ENCODE measurements at places on chromosomes 3 and 15.

DNA sequence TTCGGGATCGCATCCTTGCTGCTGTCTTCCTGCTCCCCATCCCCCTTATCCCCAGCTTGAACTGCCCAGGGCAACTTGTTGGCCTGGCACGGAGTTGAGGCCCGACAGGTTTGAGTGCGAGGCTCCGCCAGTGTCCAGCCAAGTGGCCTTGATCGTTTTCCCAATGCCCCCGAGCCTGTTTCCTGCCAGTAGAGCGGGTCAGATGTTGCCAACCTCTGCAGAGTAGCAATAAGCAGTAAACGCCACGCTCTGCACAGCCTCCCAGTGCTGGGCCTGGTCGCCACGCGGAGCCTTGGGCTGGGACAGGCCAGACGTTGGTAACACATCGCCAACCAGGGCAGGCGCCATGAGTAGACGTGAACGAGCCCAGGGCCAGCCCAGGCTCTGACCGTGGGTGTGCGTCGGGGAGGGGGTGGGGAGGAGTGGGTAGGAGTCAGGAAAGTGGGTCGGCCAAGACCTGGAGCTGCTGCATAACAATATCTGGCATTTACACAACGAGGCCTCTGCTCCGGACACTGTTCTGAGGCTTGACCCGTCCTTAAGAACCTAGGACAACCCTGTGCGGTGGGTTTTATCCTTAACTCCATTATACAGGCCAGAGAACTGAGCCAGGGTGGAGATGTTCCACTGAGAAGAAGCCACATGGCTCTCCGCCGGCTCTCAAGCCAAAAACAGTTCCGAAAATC, 444 bp upstream of the ABHD14A start:
- no peak for DNase-seq

DNA sequence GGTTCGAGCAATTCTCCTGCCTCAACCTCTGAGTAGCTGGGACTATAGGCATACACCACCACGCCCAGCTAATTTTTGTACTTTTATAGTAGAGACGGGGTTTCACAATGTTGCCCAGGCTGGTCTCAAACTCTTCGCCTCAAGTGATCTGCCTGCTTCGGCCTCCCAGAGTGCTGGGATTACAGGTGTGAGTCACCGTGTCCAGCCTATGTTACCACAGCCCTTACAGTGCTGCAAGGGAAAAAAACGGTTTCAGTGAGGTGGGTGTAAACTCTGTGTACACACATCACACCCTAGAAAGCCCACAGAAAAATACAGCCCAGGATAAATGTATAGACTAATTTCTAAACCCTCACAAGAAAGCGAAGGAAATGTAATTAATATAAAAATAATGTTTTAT, 103.5 kb upstream of the AKAP13 start:
- no peak for DNase-seq

- DNase-seq, result no peak
Observed at GRCh38 chr15:85380812-85381642, 624 bp downstream of the AKAP13 start.

DNA sequence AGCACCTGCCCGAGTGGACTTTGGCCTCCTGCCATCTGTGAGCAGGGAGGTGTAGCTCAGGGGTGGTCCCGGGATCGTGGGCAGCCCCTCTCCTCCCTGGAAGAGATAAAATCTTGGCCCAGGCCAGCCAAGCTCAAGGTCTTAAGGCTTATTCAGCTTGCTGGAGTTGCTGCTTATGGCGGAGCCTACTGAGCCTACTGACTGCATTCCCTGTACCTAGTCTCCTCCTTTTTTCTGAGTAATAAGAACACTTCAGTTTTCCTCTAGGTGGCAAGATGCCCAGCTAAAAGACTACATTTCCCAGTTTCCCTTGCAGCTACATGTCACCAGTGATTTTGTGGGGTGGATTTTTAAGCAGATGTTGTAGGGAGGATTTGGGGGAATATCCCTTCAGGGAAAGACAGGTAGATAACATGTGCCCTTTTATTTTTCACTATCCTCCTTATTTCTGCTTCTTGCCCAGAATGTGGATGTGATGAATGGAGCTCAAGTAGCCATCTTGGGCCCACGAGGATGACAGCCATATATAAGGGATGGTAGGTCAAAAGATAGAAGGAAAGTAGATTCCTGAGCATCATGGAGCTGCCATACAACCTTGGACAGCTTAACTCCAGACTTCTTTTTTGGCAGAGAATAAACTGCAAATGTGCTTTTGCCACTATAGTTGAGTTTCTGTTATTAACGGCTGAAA, 41.4 kb upstream of the INSYN1 start:
- no peak for DNase-seq

GRCh38 chr3:31448035-31448881, 84.5 kb upstream of the STT3B start:
- no peak for DNase-seq

GRCh38 chr3:143771258-143771657, 77.0 kb downstream of the SLC9A9 start:
- DNase-seq, result no peak

DNA sequence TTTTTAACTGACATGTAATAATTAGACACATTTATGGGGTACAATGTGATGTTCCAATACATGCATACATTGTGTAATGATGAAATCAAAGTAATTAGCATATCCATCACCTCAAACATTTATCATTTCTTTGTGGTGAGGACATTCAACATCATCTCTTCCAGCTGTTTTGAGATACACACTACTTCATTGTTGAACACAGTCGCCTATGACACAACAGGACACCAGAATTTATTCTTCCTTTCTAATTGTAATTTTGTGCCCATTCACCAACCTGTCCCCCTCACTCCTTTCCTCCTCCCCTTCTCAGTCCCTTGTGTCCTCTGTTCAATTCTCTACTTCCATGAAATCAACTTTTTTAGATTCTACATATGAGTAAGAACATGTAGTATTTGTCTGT, 113.4 kb upstream of the CBLB start:
- no peak for DNase-seq

DNA sequence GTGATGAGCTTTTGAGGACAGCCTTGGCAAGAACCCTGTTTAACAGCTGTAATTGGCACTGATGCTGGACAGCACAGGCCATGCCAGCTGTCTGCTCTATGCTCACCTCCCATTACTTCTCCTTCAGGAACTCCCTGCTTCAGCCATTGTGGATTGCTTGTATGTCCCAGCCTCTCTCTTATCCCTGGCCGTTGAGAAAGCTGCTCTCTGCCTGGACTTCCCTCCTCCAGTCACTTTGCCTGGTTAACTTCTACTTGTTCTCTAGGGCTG, 444.5 kb downstream of the EPHB1 start:
- DNase-seq, result no peak

GRCh38 chr3:165185707-165186327, 10.4 kb downstream of the SLITRK3 start:
- peak; percentile 53 for DNase-seq

DNA sequence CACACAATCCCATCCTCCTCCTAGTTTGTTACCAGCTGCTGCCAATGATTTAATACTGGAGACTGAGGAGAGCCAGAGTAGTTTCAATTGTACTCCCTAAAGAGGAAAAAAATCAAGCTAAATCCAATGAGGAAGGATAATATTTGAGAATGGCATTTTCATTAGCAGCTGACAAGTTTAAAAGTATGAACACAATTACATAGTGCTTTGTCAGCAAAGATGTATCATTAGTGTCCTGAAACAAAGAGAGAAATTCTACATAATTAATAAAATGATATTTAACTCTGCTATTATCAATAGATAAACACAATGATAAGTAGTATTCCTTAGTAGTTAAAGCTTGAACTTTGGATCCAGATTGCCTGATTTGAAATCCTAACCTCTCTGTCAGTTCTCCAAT, 163.9 kb downstream of the FGF12 start:
- no peak for DNase-seq

GRCh38 chr15:42137461-42138261, 18.8 kb downstream of the PLA2G4F start:
- DNase-seq, result peak; percentile 59

DNA sequence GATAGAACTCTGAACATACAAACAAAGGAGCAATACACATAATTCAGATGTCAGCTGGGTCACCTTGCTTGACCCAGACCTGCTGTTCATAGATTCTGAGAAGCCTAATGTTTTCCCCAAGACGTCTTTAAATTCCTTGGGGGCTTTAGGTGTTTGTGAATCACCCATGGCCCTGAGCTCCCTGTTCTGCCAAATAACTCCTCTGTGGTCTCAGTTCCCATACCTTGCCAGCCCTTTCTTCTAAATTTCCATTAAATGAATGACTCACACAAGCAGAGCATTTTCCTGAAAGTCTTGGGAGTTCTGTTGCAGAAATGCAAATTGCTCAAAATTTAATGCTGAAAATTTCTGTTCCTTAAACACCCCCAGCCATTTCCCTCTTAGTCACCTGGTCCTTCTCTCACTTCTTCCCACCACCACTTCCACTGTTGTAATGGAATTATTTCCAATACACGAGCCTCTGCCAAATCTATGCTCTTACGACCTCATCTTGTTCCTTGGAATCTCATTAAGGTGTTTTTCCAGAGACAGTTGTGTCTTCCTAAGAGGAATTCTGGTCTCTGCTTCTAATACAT, 33.4 kb upstream of the PSMD6 start:
- no peak for DNase-seq

DNA sequence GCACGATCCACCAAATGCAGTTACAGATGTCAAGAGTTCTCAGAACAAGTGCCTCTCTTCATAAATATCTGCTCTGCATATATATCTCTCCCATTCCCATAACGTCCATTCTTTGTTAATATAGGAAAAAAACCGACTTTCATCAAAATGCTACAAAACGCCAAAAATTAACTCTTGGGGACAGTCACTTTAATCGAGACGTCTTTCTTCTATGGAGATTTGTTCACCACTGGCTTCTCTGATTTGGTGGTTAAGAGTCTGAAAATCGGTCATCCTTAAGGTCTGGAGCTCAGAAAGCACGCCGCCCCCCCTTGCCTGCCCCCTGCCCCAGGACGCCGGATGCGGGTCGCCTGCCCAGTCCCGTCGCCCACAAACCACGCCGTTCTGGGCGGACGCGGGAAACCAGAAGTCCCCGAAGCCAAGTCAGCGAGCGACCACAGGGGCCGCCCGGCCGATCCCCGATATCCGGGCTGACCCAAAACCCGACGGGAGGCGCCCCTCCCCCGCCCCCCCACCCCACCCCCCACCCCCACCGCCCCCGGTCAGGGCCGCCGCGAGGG, 252.7 kb downstream of the TJP1 start:
- no peak for DNase-seq

GRCh38 chr15:34944936-34945335, 24.6 kb downstream of the AQR start:
- DNase-seq, result no peak

DNA sequence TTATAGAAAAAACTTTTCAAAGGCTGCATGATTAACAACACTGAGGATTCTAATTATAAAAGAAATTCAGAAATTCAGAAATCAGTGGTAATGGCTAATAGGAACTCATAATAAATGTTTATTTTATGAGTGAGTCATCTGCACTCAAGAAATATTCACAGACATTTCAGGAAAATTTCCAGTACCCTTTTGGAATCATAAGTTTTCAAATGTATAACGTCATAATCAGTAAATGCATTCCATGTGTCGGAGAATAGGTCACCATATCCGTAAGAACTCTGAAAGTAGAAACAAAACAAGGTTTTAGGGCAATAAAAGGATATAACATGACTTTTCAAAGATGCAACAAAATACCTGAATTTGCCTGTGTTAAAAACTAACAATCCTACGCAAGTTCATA, 24.7 kb downstream of the EOGT start:
- DNase-seq, result no peak

DNA sequence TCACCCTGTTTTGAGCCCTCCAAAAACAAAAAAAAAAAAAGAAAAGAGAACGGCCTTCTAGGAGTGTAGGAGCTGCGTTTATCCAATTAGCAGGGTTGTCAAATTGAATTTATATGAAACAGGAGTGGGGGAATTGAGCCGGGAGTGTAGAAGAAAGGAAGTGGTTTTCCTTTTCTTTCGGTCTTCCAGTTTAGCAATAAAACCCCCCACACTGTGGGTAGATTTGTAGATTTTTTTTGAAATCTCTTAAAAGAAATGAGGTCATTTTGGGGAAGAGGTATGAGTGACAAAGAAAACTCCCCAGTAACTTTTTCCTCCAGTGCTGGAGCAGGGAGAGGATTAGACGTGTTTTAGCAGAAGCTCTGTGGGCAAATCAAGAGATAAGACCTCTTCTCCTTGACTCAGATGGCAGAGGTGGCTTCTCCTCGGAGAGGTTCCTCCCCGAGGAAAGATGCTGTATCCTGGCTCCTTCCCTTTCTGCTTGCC, 30.8 kb downstream of the BOC start:
- no peak for DNase-seq

DNA sequence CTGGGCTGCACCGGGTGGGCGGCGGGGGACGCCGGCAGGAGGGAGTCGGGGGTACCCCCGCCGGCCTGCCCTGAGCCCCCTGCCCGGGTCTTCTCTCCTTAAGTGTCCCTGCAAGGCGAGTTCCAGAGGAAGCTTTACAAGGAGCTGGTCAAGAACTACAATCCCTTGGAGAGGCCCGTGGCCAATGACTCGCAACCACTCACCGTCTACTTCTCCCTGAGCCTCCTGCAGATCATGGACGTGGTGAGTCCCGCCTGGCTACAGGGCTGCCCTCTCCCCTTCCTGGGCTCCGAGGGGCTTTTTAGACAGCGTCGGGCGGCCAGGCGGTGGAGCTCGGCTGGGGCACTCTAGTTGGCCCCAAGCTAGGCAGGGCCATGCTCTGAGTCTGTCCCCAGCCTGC, 480 bp downstream of the CHRNA7 start:
- DNase-seq, result no peak

DNA sequence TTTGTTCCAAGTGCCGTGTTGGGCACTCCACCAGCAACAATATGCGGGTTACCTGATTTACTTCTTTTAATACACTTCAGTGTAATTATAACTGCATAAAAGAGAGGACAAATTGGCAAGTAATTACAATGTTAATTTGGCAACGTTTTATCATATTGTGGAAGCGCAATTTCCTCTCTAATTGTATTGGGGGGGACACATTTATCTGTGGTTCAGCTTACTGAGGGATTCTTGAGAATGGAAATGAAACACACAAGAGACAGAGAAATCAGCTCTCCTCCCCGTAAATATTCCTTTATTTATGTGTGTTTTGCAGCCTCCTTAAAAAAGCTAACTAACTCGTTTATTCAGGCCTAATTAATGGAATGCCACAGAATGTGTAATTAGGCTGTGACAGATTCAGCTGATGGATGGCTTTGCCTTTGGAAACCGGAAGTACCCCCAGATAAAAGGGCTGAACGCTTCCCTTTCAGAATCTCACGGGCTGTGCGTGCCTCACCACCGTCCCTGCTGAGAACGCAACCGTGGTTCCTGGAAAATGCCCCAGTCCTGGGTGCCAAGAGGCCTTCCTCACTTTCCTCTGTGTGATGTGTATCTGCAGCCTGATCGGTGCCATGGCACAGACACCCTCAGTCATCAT, 247.1 kb upstream of the ST8SIA2 start:
- DNase-seq, result no peak

- no peak for DNase-seq
Observed at GRCh38 chr3:53412953-53413352, 65.6 kb upstream of the DCP1A start.

- DNase-seq, result no peak
Observed at GRCh38 chr3:101819649-101820206, 29.6 kb upstream of the NFKBIZ start.

- DNase-seq, result no peak
Observed at GRCh38 chr3:182904164-182904563, 76.2 kb downstream of the DCUN1D1 start.
